ENCODE measurements at places on chromosomes 7 and 10.

DNA sequence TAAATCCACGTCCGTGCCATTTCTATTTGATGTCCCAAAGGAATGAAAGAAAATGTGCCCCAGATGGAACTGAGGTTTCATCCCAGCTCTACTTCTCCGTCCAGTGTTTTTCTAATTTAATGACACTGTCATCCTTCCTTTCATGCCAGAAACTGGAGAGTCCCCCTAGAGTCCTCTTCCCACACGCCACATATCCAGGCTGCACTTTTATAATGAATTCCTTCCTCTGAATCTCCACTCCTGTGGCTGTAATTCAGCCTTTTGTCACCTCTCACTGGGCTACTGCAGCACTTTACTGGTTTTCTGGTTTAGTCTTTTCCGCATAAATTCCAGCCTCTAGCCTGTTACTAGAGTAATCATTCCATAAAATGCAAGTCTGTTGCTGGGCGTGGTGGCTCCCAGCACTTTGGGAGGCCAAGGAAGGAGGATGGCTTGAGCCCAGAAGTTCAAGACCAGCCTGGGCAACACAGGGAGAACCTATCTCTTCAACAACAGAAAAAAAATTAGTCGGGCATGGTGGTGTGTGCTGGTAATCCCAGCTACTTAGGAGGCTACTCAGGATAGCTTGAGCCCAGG is 142.6 kb upstream of the RHEB start:
- DNase-seq: no peak

DNA sequence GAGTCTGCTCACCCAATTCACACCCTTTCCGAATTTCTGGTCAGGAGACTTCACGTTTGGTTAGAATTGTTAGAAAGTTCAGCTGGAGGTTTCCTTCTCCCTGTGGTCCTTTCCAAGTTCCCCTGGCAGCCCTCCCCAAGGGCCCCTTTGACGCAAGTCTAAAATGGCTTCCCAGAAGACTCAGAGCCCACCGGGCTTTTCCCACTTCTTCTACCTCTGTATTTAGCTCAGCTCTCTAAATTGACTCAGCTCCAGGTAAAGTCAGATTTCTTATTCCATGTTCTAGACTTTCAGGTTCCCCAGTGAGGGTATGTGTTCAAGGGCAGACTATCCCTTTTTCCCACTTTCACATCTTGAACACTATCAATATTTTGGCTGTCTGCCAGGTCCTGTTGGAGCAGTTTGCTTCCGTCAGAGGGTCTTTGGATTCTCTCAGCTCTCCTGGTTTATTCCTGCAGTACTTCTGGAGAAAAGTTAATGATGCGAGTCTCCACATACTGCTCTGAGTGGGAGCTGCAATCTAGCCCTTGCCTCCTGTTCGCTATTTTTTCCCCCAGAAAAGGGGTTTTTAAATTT is 53.1 kb upstream of the ZNF273 start:
- DNase-seq: no peak

DNA sequence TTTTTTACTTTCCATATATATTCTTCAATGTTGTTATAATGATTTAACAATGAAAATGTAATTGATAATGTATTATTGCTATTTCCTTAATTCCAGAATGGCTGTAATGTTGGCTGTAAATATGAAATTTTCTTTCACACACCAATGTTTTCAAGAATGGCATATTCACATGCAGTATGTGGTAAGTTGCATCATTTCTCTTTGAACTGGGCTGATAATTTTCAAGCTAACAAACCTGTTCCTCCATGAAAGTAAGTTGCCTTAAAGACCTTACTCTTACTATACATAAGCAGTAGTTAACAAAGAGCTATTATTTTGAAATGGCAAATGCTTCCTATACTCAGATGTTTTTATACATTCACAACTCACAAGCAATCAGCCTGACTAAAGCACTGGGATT is 154.5 kb downstream of the TMEM168 start:
- no peak for DNase-seq

- DNase-seq: no peak
Observed at GRCh38 chr7:141558544-141559183, 7.5 kb downstream of the AGK start.

Data from thyroid gland (tissue), 4 donors.